ENCODE measurements at places on chromosomes 7 and 10.

DNA sequence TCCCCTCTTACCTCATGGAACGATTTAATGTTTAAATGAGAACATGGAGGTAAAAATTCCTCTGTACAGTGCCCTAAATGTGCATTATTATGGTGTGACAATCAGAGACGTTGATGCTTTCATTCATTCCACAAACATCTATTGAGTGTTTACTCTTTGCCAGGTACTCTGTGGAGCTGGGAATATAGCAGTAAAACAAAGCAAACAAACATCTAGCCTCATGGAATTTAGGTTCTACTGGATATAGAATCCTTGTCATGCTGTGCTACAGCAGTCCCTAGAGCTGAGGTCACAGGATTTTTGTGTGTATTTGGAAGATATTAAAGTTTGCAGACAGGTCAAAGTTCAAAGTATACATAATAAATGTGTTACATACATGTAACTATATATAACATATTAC lies 140.7 kb downstream of the CUBN start:
- DNase-seq: no peak

DNA sequence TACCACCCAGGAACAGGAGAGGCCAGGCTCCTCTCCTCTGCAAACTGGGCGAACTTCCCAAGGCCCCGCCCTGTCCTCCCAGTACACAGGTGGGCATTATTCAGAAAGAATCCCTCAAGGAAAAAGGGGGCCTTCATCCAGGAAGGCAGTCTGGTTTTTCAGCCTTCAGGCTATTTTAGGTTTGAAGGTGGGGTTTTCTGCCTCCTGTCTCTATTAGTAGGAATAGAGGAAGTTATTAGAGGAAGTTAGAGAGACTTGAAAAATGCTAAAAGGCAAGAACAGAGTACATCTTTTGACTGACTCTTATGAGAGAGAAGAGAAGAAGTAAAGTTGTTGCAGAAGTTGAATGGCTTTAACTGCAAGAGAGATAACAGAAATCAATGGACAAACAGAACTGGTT lies 250.9 kb upstream of the SORCS1 start:
- DNase-seq: no peak

- DNase-seq: no peak
These were observed 111.9 kb upstream of the NRBF2 start for GRCh38 chr10:63021225-63021624.

- DNase-seq: no peak
These were observed 572 bp downstream of the CHST12 start for GRCh38 chr7:2403718-2404648.

GRCh38 chr7:50405221-50405620 lies 44.9 kb downstream of the FIGNL1 start:
- DNase-seq: no peak
